Uterine smooth muscle cell (primary cell): ENCODE measurements at places on chromosomes 12 and 14. TPM values are rescaled to one million over a fixed set of nuclear protein-coding genes. Genes with fewer than 3 reads are reported as not detected.

OR6C76 gene
- total RNA-seq = not detected in 2 replicates

ASB2 gene
- 1.2 and 3.5 TPM in 2 replicates for total RNA-seq

SDSL gene
- total RNA-seq = 7.5 and 18.4 TPM in 2 replicates

IL23A gene
- 0.22 TPM in 1 of 2 replicates, not detected in the other for total RNA-seq
